ENCODE measurements at places on chromosomes 7 and 10. TPM values are rescaled to one million over a fixed set of nuclear protein-coding genes. Genes with fewer than 3 reads are reported as not detected.

Gene STARD3NL
- 37.7 TPM for total RNA-seq

GRCh38 chr10:123213192-123213591 lies 59.0 kb downstream of the BUB3 start:
- no peak for DNase-seq

- no peak for DNase-seq
Measured at GRCh38 chr7:146276888-146277287, 160.3 kb downstream of the CNTNAP2 start.

DNA sequence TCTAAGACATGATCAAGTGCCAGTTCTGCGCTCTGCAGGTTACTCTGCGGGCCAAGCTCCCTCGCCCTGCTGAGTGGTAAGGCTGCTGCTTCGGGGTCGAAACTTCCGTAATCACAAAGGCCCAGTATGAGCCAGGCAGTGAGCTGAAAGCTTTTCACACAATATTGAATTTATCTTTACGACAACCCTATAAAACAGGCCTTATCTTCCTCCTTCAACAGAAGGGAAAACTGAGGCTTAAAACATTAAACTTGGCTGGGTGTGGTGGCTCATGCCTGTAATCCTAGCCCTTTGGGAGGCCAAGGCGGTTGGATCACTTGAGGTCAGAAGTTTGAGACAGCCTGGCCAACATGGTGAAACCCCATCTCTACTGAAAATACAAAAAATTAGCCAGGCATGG lies 83.3 kb downstream of the FAM107B start:
- DNase-seq = no peak

DNA sequence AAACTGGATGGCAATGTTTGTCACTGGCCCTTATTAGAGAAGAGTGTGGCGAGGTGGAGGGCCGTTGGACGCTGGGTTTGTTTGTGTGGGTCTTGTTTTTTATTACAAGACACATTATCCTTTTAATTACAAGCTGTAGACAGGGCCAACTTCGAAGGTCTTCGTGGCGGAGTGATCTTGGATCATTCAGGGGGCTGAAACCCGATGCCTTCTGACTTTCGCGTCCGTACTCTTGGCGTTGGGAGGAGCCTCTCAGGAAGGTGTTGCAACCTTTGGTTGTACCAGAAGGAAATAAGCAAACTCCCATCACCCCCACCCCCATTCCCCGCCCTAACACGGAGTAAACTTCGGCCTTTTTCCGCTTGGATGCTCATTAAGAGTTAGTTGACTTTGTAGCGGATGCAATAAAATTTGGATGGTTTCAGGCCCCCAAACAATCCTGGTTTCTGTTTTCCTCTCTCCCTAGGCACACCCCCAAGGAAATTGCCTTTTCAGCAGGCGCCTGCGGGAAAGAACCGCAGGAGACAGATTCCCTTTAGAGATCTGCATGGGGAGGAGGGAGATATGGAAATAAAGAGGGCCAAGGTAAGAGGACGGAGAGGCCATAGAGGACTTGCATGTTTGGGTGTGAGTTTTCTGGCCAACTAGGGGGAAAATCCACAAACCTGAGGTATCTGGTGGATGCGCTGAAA lies 294.5 kb upstream of the NFE2L3 start:
- DNase-seq = no peak

GRCh38 chr10:25049966-25050365 lies 33.6 kb downstream of the THNSL1 start:
- DNase-seq = no peak

Gene RNF32
- 3.2 TPM for total RNA-seq

- no peak for DNase-seq
Measured at GRCh38 chr10:3975016-3975415, 190.0 kb upstream of the KLF6 start.

- no peak for DNase-seq
Measured at GRCh38 chr10:106147021-106147420, 1017.5 kb downstream of the SORCS1 start.

Gene ZC3HAV1L
- total RNA-seq = 19.7 TPM

- peak; percentile 26 for DNase-seq
Measured at GRCh38 chr10:131204406-131205152, 106.9 kb downstream of the TCERG1L start.

Gene CLDN3
- not detected for total RNA-seq

Gene STEAP4
- total RNA-seq = 189 TPM
